EL (cell line): ENCODE measurements at places on chromosomes 4 and X.

DNA sequence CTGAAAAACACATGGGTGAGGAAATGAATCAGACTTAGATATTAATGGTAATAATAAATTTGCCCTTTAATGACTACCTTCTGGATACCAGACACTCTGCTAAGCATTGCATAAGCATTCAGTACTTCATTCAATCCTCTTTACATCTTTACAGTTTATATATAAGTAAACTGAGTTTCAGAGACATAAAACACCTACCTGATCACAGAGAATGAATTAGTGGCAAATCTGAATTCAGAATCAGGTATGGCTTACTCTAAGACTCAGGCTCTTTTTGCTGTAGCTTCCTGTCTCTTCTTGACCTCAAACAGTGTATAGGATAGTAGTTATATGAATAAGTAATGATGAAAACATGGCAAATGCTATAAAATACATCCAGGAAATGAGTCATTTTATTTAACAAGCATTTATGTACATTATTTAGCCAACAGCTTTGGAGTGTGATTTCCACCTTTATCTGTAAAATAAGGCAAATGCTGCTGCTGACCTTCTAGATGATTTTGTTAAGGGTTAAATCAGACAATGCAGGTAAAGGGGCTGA lies 83.9 kb downstream of the VEGFC start:
- DNase-seq: peak; percentile 23

DNA sequence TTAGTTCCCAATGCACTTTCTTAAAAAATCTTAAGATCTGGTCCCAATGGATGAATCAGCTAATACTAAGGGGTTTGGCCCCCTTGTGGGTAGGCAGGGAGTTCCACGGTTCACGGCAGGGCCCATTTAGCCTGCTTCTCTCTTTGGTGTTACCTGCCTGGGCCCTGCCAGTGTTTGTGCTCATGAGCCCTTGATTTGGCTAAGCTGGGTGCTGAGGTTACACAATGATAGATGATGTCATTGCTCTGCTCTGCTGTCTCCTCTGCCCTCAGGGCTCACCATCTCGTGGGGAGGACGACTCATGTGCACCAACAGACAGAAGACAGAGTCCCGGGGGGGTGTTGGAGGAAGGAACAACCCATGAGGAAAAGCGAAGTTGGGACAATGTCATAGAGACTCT lies 24.4 kb downstream of the RTL5 start:
- peak; percentile 72 for DNase-seq

DNA sequence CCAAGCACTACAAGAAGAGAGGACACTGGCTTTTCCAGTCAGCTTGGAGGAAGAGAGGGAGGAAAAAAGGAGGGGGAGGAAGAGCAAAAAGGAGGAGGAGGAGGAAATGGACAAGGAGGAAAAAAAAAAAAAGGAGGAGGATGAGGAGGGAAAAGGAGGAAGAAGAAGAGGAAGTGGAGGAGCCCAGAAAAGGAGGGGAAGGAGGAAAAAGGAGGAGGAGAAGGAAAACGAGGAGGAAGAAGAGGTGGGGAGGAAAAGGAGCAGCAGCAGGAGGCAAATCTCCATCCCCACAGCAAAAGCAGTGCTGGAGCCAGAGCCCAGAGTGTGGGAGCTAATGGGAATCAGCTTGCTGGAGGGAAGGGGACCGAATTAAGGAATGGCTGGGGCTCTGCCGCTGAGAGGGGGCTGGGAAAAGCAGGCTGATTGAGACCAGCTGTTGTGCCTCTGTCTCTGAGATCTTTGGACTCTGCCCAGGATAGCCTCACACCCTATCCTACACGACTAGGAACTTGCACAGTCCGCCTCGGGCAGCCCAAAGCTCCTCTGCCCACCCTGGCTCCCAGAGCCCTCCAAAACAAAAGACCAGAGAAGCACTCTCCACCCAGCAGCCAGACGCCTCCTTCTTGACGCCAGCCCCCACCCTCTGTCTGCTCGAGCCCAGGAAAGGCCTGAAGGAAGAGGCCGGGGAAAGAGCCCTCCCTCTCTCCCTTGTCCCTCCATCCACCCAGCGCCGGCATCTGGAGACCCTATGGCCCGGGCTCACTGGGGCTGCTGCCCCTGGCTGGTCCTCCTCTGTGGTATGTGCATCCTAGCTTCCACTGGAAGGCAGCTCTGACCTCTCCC lies at the start of gene XPNPEP2:
XPNPEP2 (plus strand) TSS at position 514 of the 843 bp plus-strand sequence; CDS start at position 749, 235 bp downstream.
- no peak for DNase-seq

DNA sequence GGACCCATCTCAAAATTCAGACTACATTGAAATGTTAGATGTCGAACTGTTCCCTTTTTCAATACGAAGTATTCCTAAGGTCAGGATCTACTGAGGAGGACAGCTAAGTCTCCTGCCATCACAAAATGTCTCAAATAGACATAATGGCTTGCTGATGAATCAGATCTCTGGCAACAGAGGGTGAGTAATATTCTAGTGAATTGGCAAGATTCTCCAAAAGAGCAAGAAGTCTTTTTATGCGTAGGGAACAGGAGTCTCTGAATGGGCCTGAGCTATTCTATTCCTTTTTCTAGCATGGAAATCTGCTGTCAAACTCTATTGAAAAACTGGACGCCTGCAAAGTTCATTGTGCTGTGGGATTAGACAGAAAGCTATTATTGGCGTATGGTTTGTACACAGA lies 145.4 kb downstream of the FNIP2 start:
- peak; percentile 80 for DNase-seq

DNA sequence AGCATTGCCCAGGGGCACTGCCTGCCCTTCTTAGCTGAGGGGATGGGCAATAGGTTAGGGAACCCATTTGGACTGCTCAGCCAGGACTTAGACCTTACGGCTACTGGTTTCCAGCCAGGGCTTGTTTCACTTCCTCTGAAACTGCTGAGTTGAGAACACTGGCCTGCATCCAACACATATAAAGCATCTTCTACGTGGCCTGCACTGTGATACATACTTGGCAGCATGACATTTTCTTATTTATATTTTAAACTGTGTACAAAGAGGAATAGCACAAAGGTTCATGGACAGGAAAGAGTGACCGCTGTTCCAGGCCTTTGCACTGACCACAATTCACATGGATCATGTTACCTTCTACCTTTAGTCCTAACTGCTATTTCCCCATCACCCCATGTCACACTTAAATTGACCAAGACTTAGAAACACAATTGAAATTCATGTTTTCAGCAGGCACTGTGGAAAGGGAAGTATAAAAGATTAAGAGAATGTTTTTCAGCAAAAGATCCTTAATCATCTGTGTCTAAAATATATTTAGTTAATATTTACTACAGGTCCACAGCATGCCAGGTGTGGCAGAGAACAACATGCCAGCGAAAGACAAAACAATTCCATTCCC lies 43.7 kb downstream of the NLGN4X start:
- DNase-seq: no peak

DNA sequence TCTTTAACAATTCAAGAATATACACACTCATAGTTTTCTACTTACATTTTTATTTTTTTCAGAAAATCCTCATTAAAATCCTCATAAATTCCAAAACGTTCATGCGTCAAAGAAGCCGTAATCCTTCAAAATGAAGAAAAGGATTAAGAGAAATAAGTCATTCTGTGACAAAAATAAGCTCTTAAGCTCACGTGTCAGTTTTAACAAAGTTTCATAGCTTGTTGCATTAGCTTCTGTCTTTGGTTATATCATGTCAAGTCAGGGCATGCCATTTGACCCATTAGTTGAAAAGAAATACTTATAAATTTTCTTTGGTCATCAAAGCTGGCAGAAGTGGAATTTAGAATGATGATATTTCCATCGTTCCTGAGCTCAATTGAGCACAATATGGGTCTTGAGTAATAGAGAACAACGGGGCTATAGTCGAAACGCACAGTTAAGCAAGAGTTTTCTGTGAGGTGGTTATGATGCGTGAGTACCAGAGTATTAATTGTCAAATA lies 185.2 kb upstream of the CTSO start:
- DNase-seq: no peak

GRCh38 chrX:31227250-31227649 lies 155.4 kb upstream of the FTHL17 start:
- peak; percentile 60 for DNase-seq

DNA sequence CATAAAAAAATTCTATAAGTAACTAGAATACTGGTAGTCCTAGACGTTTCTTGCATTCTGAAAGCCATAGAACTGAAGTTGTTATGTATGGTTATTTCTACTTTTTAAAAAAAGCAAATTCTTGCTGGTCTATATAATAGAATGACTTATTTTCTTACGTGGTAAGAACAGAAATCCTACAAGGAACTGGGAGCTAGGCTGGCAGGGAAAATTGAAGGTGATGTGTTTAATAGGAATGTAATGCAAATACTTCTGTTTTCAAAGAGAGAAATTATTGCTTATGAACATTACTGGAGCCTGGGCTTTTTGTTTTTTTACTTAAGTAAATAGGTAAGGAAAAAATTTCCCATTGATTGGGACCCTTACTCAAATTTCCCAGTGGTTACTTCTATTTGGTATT lies 8.9 kb downstream of the CCNA2 start:
- peak; percentile 55 for DNase-seq

- DNase-seq: peak; percentile 77
These were observed 220.7 kb upstream of the EMCN start for GRCh38 chr4:100738196-100739165.

GRCh38 chrX:139224953-139225665 lies 305.4 kb upstream of the F9 start:
- no peak for DNase-seq

DNA sequence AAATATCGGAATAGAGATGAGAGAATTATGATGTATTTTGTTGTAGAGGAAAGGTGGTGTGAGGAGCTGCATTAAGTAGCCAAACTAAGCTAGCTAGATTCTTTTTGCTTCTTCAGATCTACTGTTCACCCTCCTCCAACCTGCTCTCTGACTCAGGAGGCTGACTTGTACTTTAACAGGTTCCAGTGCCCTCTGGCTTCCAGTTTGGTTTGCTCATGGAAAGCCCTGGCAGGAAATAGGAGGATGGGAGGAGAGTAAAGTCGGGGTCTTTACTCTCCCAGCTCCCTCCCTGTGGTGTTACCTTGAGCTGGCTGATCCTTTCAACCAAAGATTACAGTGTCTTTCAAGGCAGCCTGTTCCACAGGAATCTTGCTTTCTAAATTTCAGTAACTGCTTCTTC lies 277.0 kb upstream of the EDA2R start:
- DNase-seq: no peak

GRCh38 chrX:106897259-106897658 lies 5.9 kb downstream of the RIPPLY1 start:
- peak; percentile 40 for DNase-seq

DNA sequence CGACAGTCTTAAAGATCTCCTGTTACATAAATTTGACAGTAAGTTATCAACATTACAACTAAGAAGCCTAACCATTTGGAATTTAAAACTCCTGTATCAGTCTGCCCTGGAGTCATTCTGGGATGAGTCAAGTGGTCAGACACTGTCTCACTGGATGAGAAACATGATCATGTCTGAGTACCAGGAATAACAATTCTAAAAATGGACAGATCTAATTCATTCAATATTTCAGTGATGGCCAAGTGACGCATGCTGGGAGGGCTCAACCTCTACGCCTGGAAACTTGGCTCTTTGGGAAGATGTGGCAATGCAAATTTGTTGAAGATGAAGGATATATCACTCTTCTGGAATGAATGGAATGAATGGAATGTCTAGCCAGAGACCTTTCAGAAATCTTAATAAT lies 1427.2 kb downstream of the STIM2 start:
- DNase-seq: peak; percentile 99
